ENCODE measurements at places on chromosomes 1 and 21.

- no peak for DNase-seq
These were observed 112.1 kb downstream of the OLFM3 start for GRCh38 chr1:101884621-101885020.

GRCh38 chr1:228347181-228347580, 59.5 kb downstream of the TRIM11 start:
- DNase-seq, result no peak

DNA sequence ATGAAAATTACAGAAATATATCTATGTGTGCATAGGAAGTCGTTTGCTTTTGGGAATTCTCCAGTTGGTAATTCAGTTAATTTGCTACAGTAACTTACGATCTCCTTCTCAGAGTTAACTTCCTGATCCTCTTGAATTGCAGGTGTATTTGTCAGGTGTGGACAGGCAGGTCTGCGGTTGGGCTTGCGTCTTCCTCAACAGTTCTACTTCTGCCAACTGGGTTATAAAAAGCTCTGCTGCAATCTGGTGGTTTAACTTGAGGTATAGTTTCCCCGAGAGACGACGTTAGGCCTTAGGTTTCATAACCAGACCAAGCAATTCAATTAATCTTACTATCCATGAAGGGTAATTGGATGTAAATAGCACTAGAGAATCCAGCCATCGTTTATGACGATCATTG, 88.2 kb downstream of the GABPA start:
- DNase-seq, result no peak

DNA sequence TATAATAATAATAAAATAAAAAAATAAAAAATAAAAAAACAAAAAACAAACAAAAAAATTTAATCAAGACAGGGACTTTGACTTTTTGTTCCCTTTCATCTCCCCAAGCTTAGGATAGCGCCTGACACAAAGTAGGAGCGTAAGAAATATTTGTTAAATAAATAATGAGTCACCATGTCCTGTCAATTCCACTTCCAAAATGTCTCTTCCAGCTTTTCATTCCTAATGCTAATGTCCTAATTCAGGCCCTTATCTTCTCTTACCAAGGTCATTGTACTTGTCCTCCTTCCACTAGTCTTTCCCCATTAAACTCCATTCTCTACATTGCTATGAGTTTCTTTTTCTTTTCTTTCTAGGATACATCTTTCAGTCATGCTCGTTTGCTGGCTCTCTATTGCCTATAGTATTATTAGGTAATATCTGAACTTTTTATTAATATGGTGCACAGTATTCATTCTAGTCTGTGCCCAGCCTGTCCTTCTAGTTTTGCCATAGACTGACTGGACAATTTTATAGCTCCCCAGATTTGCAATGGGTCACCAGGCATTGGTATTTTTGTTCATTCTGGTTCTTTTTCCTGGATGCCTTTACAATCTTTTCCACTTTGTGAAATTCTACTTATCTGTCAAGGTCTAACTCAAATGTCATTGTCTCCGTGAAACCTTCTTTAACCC, 11.4 kb downstream of the NEXN start:
- no peak for DNase-seq

GRCh38 chr1:221634606-221635005, 107.3 kb downstream of the DUSP10 start:
- no peak for DNase-seq

DNA sequence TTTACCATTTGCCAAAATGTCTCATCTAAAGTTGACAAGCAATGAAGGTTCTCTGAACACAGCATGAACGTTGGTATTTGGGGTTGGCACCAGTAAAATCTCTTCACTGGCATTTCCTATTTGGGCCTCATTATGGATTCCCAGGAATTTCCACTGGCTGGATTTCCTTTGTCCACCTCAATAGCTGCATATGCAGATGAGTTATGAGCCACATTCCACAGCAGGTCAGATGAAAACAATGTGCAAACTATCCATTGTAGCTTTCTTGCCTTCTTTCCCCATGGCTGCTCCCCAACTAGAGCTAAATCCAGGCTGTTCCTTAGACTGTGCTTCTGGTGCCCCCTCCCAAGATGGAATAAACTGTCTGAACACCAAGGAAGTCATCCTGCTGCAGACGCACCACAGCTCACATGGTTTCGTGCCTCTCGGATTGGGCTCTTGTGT, 168.1 kb upstream of the FGGY start:
- no peak for DNase-seq

GRCh38 chr1:48688102-48688760, 88.5 kb downstream of the BEND5 start:
- no peak for DNase-seq

DNA sequence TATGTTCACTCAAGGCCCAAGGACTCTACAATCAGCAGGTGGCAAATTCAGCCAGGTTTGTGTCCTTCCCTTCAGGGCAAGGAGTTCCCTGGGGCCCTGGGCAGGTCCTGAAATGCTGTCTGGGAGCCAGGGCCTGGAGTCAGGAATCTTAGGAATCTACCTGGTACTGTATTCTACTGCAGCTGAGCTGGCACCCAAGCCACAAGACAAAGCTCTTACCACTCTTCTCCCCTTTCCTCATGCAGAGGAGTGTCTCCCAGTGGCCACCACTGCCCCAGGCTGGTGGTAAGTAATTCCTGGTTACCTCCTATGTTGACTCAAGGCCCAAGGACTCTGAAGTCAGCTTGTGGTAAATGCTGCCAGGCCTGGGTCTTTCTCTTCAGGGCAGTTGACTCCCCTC, 153.4 kb downstream of the NRIP1 start:
- DNase-seq, result no peak

DNA sequence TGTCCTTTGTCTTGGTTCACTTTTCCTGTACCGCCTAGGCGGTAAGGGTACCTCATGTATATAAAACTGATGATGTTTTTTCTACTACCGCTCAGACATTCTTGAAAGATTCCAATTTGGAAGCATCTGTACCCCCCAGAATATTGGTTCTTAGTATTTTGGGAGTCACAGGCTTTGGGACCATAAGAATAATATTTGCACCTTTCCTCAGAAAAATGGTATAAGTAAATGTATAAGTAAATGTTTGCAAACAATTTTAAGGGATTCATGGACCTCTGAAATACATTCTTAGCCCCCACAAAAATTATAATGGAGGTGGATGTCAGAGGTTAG, 677 bp downstream of the SRP9 start:
- DNase-seq, result no peak

GRCh38 chr1:99216956-99217355, 47.3 kb upstream of the PLPPR4 start:
- DNase-seq, result no peak

- DNase-seq, result peak; percentile 53
These were observed at the start of gene GPR137B for GRCh38 chr1:236142253-236143103. TSS of gene GPR137B (plus strand) at chr1:236142539. CDS start at chr1:236142623, 84 bp downstream.

DNA sequence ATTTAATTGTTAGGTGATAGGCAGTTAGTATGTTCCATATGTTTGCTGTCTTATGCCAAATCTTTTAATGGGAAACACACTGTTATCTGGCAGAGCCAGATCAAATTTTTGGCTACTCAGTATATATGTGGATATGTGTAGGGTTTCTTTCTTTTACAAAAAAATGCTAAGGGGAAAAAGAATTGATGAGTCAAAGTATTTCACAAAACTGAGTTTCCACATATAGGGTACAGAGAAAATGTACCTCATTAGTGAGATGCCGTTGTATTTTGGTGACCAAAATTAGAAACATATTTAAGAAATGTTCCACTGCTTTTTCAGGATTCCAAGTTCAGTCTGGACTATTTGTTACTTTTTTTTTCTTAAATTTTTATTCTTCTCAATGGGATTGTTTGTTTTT, 201.2 kb upstream of the PTGFR start:
- DNase-seq, result no peak

Data from stimulated activated CD4-positive, alpha-beta T cell treated with anti-CD3 and anti-CD28 coated beads, Interleukin-1b, Interleukin-23, amount 100 ng/mL, for 48 hours (primary cell).